ENCODE measurements at places on chromosomes 6 and 20. TPM values are rescaled to one million over a fixed set of nuclear protein-coding genes. Genes with fewer than 3 reads are reported as not detected.

DNA sequence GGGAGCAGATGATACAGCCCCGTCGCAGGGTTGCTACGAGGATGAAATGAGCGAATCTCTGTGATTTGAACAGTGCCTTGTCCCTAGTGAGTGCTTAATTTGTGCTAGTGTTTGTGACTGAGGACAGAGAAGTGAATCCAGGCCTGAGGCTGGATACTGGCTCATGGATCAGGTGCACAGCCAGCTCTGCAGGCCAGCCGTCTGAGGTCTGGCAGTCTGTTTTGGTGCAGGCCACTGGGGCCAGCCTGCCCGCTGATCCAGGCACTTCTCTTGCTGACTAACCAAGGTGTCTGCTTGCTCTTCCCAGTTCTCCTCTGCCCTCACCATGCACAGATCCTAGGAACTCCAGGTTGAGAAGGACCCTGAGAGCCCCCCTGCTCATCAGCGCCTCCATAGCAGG, 181.0 kb downstream of the LRFN2 start:
- no peak for DNase-seq

DNA sequence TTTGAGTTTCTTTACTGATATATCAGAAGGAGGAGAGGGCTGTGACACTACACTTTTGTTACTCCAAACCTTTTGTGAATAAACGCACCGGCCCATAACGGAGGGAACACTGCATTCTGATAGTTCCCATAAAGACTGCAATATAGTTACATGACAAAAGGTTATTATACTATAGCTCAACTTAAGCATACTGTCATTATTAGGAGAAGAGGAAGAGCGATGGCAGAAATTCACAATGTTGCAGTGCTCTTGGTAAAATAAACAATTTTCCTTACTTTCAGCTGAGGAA, 2.3 kb upstream of the PDE10A start:
- no peak for DNase-seq

MCHR2 gene
- total RNA-seq, result not detected

SOX18 gene
- 2.1 TPM for total RNA-seq

GRCh38 chr6:169339731-169340309, 86.2 kb upstream of the THBS2 start:
- no peak for DNase-seq

MUC22 gene
- not detected for total RNA-seq

DNA sequence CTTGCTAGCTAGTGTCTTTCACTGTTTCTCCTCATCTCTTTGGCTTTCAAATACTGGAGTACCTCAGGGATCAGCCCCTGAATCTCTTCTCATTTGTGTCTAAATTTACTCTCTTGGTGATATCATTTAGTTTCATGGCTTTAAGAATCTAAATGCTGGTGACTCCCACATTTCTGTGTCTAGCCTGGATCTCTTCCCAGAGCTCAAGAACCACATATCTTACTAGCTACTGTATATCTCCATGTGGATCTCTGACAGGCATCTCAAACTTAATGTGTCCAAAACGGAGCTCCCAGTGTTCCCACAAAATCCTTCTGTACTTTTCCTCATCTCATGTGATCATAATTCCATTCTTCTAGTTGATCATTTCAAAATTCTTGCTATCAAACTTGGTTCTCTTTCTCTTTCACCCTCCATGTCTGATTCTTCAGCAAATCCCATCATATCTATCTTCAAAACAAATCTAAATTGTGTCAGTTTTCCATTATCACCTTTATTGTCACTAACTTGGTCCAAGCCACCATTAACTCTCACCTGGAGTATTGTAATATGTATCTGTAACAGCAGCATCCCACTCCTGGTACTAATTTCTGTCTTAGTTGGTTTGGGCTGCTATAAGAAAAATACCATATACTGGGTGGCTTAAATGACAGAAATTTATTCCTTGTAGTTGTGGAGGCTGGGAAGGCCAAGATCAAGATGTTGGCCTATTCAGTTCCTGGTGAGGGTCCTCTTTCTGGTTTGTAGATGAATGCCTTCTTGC, 45.9 kb downstream of the CCDC170 start:
- no peak for DNase-seq

DNA sequence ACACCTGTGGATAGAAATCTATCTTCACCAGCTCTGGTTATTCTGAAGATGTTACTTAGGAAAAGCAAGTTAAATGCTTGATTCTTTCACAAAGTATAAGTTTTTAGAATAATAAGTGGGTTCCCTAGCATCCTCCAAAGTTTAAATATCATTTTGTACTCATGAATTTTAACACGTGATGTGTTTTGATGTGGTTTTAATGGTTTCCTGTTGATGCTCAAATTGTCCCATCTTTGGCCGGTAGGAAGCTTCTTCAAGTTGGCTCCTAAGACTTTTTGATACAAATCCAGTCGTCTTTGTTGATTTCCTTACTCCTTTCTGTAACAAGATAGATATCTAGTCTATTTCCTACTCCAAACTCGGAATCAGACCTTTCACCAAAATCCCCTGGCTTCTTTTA, 94.5 kb upstream of the STXBP5 start:
- no peak for DNase-seq

FARS2 gene
- 18.1 TPM for total RNA-seq

DNA sequence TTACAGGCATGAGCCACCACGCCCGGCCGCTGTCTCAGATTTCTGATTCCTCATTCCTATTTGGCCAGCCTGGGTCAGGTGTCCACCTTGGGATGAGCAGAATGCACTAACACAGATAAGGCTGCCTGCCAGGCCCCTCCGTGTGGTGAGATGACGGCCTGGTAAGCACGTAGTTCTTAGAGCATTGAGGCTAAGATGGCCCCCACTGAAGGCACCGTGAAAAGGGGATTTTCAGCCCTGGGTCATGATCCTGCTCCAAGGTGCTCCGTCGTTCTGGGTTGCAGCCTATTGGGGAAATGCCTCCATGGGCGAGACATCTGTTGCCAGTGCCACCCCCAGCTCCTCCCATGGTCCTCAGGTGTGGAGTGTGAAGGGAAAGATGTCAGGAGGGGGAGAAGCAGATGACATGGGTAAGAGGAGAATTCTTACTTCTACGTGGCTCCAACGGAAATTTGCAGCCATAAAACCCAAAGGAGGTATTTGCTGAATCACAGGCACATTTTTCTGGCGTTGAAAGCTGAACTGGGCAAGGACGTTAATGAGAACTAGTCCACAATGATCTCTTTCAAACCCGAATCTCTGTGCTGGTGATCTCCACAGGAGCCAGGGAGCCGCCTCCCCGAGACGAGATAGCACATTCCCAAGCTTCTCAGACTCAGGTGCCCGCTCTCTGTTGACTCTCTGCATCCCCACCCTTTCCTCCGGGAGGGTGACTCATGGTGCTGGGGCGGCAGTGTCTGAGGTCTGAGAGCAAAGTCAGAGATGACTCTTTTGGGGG, 34.0 kb upstream of the BMP6 start:
- DNase-seq, result no peak

GRCh38 chr6:85118233-85118632, 331.6 kb upstream of the NT5E start:
- no peak for DNase-seq

IP6K3 gene
- total RNA-seq, result 9.0 TPM

- no peak for DNase-seq
Observed at GRCh38 chr6:37338745-37339255, 15.0 kb upstream of the RNF8 start.

GRCh38 chr6:44301782-44302564, 11.2 kb downstream of the AARS2 start:
- DNase-seq, result no peak

Measured in chondrocyte (in vitro differentiated cells).